M059J (cell line): ENCODE measurements at places on chromosomes 16 and 17.
A peak's percentile ranks its signal among the peaks of the same experiment; 100 is the strongest.

DNA sequence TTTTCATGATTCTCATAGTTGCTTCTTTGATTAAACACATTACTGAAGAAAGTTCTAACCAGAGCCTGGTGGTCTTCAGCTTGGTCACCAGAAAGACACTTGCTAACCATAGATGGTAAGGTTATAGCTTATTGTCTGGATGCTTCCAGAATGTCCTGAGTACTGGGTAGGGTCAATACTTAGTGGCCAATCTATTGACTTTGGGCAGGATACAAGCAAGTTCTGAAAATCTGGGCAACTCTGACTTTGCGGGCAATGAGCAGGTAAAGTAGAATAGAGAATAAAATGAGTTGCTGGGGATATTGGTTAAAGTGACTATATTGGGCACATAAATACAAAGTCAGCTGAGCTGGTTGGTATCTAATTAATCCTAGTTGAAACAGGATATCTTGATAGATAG lies 63.0 kb downstream of the ABCA8 start:
- no peak for DNase-seq

- no peak for DNase-seq
Measured at GRCh38 chr17:44152875-44153274, 11.1 kb downstream of the HROB start.

DNA sequence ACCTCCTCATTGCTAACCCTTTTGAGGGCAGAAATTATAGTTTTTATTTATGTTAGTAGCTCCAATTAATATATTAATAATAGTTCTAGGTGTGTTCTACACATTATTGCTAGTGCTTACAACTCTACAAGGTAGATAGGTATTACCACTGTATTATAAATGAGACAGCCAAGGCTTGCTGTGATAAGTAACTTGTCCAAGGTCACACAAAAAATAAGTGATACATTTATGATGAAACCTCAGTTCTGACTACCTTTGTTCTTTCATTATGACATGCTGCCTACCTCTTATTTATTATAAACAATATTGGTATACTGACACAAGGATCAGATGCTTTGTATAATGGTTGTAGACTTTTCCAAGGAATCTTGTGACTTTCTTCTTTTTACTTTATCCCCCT lies 41.2 kb downstream of the NFAT5 start:
- no peak for DNase-seq

DNA sequence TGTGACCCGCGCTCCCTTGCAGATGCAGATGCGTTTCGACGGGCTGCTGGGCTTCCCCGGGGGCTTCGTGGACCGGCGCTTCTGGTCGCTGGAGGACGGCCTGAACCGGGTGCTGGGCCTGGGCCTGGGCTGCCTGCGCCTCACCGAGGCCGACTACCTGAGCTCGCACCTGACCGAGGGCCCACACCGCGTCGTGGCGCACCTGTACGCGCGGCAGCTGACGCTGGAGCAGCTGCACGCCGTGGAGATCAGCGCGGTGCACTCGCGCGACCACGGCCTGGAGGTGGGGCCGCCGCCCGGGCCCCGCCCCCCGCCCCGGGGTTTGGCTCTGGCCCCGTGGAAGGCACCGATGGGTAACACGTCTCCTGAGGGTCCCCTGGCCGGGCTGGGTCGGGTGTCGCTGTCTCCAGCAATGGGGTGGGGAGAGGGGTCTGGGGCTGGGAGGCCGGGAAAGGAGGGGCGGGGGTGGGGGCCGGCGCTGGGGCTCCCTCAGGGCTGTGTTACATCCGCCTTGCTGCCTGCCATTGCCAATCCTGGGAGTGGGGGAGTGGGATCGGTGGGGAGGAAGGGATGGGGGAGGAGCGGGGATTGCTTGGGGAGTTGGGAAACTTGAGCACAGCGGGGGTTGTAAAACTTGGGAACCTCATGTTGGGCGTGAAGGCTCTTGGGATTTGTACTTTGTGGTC lies 737 bp downstream of the NUDT16L1 start:
- peak; percentile 36 for DNase-seq

DNA sequence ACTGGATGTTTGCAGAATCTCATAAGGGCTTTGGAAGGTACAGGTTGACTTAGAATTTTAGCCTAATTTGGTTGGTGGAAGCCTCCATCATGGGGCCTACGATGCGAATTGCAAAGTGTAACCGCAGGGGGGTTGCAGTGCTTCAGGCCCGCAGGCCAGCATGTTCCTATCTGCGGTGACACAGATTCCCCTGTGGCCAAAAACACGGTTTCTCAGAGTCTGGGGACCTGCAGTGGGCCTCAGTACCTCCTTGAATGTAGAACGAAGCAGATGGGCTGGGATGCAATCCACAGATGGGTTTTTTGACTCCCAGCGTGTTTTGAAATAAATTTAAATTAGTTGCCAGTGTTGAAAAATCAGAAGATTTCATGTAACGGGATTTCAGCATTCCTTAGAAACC lies 34.7 kb downstream of the KIAA0513 start:
- DNase-seq: no peak

GRCh38 chr17:50903604-50904517 lies 37.7 kb upstream of the TOB1 start:
- no peak for DNase-seq

- DNase-seq: no peak
Measured at GRCh38 chr16:76464955-76465620, 187.9 kb downstream of the CNTNAP4 start.

DNA sequence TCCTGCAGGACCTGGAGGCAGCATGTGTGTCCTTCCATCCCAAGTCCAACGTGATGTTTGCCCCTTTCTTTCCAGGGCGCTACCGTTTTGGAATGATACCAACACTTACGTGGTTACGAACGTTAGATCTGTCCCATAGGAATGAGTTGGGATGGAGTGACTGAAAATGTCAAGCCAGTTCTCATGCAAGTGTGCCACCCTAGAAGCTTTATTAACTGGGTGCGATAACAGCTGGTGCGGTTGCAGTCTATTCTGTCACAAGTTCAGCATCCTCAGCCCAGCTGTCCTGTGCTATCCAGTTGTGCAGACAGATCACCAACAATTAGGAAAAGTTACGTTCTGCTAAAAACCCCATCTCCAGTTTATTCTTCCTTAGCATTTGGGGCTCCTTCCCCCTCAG lies 52.5 kb downstream of the BANP start:
- no peak for DNase-seq

DNA sequence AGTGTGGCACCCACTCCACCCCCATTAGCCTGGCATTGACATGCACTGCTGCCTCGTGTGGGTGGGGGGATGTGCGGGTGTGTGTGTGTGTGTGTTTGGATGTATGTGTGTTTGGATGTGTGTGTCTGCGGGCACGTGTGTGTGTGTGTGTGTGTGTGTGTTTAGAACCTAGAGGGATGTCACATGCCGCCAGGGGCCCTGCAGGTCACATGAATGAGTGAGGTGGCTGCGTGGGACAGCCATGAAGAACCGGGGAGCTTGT lies 9.0 kb downstream of the KATNB1 start:
- no peak for DNase-seq

GRCh38 chr16:56736476-56736875 lies 6.5 kb downstream of the NUP93 start:
- DNase-seq: no peak

DNA sequence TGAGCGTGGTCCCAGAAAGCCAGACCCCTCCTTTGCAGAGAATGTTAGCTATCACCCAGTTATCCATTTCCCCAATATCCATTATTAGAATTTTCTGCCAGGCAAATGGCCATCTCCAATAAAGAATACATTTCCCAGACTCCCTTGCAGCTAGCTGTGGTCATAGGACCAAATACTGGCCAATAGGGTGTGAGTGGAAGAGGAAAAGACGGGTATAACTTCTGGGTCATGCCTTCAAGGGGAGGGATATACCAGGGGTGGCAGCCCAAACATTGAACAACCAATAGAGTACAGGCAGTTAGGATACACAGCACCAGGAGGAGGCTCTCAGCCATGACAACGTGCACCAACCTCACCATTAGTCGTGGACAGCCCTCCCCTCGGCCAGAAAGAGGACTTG lies 26.1 kb upstream of the FOXF1 start:
- DNase-seq: no peak

GRCh38 chr17:57986841-57987580 lies 1.0 kb downstream of the VEZF1 start:
- peak; percentile 77 for DNase-seq

DNA sequence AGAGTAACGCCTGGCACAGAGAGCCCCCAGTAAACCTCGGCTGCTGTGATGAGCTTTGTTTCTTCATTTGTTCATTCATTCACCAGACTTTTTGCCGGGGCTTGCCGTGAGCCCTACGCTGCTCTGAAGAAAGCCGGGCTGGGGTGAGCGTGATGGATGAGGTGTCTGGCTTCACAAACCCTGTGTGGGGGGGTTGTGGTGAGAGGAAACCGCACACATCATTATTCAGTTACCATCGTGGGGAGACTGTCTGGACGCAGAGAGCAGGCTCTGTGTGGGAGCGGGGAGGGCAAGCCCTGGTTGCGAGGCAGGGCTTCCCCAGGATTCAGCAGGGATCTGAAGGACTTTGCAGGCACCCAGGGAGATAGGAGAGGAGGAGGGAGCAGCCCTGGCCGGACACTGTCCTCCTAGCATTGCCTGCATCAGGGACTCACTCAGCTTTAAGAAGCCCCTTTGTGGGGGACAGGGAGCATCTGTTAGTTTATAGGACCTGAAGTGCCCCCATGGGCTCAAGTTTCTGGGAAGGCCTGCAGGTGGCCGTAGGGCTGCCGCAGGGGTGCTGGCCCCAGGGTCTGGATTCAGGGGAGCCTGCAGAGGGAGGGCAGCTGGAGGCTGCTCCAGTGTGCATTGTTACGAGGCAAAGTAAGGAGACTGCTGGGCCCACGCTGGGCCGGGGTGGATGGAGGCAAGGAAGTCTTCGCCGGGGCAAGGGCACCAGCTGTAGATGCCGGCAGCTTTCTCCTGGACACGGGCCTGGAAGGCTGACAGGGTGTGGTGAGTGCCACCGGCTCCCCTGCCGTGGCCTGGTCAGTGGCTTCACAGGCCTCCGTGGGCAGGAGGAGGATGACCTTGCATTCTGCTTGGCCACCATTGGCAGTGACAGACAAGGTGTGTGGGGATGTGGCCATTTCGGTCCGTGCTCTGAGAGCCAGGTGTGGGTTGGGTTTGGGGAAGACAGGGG lies 334.5 kb downstream of the SEC14L1 start:
- peak; percentile 94 for DNase-seq

DNA sequence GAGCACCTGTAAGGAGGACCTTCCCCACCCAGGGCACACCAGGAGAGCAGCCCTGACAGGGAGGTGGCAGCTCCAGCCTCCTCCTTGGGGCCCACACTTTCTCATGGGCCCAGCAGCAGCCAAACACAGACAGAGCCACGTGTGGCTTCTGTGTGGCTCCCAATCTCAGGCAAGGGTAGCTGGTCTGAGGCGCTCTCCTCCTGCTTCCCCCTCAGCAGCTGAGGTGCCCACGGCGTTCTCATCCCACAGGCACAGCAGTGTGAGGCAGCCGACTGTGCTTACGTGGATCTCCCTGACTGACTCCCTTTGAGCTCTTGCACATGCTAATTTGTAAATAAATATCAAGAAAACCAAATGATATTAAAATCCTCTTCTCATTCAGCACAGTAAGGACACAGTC lies 30.9 kb downstream of the CMTM3 start:
- no peak for DNase-seq

- peak; percentile 24 for DNase-seq
Measured at GRCh38 chr16:87491522-87492290, 1.1 kb downstream of the ZCCHC14 start.

DNA sequence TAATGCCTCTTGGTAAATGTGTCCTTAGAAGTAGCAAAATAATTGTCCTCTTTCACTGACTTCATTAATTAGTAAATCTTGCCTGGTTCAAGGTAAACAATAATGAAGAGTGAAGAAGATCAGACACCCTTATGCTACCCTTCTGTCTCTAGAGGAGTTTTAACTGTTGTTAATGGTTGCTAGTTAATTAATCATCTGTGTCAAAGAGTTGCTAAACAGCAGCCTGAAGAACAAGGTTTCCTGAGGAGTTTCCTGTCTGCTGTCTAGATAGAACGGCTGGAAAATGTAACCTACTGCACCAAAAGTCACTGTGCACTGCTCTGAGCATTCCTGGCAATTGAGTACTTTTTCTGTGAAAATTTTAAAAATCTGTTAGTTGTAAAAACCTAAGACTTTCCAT lies 131.3 kb downstream of the NLK start:
- DNase-seq: no peak

- no peak for DNase-seq
Measured at GRCh38 chr17:49942947-49943346, 26.0 kb upstream of the DLX4 start.

DNA sequence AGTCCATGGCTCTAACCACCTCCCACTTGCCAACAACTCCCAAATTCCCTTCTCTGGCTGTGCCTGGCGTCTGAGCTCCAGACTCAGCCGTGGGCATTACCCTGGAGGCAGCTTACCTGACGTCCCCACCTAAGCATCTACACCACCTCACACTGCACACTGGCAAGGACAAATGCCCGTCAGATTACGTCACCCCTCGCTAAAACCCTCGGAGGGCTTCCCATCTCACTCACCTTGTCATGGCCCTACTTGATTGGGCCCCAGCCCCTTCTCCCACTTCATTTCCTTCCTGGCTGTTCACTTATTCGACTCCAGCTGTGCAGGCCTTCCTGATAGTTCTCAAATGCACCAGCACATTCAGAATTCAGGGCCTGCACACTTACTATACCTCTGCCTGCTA lies 13.4 kb downstream of the ALOXE3 start:
- no peak for DNase-seq

DNA sequence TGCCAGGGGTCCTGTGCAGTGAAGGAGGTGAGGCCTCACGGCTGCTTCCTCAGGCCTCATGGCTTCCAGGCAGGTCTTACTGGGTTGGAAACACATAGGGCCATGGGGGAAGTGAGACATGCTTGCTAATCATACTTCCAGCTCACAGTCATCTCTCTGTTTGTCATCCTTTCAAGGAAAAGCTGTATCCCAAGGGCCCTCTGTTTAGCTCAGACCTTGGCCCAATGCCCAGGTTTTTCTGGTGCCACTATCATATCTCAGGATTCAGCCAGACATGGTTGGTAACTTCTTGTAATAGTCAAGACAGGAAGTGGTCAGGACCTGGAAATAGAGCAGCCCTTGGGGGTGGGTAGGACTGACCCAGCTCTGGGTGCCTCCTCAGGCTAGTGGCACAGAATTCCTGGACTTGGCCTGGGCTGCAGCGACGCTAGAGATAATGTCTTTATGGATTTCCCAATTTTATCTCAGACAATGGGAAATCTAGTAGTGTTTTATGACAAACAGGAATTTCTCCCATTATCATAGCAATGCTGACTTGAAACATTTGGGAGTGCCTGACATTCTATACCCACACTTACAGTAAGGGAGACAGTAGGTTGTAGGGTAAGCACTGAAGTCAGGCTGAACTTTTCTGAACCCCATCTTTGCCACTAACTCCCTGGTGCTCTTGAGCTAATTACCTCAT lies 13.5 kb upstream of the ITGB3 start:
- DNase-seq: peak; percentile 100

- DNase-seq: peak; percentile 21
Measured at GRCh38 chr17:27315322-27315721, 21.4 kb downstream of the WSB1 start.

- no peak for DNase-seq
Measured at GRCh38 chr17:4974115-4974670, 6.6 kb upstream of the SPAG7 start.

- DNase-seq: peak; percentile 94
Measured at GRCh38 chr17:16926571-16927451, 45.1 kb downstream of the TNFRSF13B start.

- DNase-seq: peak; percentile 65
Measured at GRCh38 chr16:69796285-69797118, 34.4 kb downstream of the WWP2 start.

GRCh38 chr17:50687200-50688066 lies 20.3 kb downstream of the ANKRD40 start:
- DNase-seq: no peak

GRCh38 chr17:27424516-27424915 lies 31.7 kb upstream of the KSR1 start:
- DNase-seq: no peak
